Stimulated activated CD4-positive, alpha-beta T cell treated with anti-CD3 and anti-CD28 coated beads, Interleukin-1b, Interleukin-23, amount 100 ng/mL, for 1 hour (primary cell): ENCODE measurements at places on chromosomes 2 and 18.

DNA sequence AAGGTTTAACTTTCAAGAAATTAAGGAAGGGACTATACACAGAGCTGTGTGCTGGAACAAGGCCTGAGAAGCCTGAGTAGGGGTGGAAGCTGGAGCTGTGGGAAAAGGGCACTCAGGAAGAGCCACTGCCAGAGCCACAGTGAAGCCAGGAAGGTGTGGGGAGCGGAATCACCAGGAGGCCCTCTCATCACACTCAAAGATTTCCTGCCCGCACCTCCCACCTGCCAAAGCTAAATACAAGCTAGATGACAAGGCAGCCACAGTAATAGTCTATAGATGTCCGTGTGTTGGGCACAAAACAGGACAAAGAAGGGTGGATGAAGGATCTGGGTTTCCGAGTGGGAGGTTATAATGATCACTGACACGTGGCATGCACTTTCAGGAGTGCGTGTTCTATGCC lies 126.0 kb downstream of the ZNF532 start:
- no peak for DNase-seq

DNA sequence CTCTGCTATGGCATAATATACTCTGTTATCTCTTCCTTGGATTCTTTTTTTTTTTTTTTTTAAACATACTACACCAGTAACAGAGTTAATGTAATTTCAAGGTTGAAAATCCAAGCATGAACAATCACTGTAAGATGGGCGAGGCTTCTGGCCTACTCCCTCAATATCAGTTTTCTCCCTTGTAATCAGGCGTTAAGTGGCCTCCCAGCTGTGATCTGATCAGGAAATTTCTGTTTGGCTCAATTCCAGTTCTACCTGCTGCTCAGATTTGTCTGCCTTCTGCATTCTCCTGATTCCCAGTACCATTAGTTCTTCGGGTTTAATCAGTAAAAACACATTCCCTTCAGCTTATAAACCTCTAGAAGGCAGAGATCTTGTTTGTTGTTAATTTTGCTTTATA lies 18.6 kb downstream of the PRKD3 start:
- no peak for DNase-seq

DNA sequence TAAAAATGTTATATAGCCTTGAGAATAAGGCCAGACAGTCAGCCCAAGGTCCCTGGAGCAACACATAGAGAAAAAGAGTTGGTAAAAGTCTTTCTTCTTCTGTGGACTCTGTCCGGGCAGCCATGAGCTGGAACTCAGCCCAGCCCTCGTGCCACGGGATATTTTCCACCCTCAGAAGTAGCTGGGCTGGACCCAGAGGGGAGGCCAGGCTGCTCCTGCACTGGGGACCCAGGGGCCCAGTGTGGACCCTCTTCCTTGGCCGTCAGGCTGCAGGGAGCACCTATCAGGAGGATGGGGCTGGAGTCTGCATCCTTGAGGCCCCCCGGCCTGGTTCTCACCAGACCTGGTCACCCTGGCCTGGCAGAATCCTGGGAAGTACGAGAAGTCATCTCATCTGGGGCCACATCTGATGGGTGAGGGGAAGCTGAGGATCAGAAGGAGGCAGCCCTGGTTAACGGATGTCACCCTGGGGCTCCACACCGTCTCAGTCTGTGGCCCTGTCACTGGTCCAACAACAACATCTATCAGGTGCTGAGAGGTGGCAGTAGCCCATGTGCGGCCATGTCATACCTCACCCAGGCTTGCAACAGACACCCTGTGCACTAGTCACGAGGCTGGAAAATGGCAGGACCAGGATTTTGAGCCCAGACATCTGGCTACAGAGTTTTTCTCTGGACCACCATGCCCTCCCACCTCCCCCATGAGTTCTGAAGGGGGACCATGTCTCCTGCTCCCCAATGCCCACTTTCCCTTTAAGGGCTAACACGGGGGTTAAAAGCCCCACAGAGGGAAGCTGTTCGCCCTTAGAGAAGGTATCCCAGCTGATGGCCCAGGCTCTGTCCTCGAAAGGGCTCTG lies 33.0 kb downstream of the SDC1 start:
- DNase-seq, result no peak

DNA sequence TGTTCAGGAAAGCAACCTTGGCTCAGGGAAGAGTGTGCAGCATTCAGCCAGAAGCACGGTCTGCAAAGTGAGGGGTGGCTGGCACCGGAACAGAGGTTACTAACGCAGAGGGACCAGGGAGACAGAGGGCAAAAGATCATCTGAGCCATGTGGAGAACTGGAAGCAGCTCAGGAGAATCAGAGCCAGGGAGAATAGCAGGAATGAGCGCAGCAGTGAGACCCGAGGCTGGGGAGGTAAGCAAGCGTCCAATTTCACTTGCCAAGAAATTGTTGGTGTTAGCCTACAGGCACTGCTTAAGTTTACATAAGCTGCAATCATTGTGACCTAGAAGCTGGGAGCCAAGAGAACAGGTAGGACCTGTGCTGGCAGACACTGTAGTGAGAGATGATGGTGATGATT lies 372.6 kb upstream of the POU3F3 start:
- DNase-seq, result no peak

GRCh38 chr2:227310756-227311110 lies 14.3 kb upstream of the MFF start:
- no peak for DNase-seq

- no peak for DNase-seq
Measured at GRCh38 chr18:10291568-10291981, 162.9 kb upstream of the APCDD1 start.

DNA sequence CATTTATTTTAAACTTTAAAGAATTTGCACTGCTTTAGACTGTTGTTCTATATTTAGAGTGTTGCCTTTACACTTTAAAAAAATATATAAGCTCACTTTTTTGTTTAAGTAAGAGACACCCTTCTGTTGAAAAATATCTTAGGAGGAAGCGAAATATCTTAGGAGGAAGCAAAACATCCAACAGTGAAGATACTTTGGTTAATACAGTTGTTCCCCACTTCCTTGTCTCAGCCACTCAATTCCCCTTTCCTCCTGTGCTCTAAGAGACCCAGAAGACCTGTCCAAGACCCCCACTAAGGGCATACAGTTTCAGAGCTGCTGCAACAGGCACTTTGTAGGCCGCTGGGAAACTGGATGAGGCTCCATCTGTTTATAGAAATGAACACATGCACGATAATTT lies 5.7 kb downstream of the SERPINB8 start:
- no peak for DNase-seq

GRCh38 chr2:54456612-54457322 lies 640 bp downstream of the SPTBN1 start:
- no peak for DNase-seq

DNA sequence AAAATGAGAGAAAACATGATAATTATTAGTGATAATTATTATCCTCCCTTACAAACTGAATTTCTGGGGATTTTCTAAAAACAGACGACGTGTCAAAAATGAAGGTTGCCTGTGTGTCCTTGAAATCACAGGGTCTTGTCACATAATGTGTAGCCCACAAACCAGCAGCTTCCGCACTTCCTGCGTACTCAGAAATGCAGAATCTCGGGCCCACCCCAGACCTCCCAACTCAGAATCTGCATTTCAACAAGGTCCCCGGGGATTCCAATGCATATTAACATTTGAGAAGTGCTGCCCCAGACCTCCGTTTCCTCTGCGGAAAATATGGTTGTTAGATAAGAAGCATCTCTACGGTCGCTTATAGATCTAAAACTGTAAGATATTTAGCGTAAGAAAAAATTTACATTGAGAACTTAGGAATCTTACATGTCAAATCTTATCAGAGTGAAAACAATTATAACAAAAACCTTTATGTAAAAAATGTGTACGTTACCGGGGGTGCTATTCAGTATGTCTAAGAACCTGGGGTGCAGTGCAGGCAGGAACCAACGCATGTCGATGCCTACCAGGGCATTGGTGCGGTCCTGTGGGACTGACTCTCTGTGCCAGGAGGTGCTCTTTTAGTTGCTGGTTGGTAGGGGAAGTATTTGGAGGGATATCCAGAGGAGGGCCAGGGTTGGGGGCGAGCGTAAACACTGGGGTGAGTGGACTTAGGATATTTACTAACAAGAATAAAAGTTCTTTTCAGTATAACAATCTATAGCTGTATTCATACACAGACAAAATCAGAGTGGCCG lies 15.2 kb downstream of the CDKL4 start:
- DNase-seq, result no peak

- DNase-seq, result no peak
Measured at GRCh38 chr2:69625078-69625795, 18.3 kb downstream of the AAK1 start.

- no peak for DNase-seq
Measured at GRCh38 chr18:905948-906415, 1.3 kb downstream of the ADCYAP1 start.

DNA sequence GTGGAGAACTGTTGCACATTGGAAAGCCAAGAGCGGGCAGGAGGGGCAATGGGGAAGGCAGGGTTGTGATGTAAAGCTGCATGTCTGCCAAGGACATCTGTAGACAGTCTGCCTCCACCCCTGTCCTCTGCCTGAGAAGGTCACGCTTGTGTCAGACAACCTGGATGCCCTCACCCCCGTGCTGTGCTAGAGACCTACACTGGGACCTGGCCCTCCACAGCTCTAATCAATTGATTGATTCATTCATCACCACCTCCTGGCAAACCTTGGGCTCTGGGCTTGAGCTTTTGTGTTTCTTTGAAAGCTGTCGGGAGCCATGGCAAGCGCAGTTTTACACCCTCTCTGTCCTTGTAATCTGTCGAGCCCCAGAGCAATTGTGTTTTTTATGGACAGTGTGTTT lies 41.1 kb downstream of the MARCO start:
- no peak for DNase-seq

- DNase-seq, result no peak
Measured at GRCh38 chr2:111927723-111928122, 29.3 kb downstream of the MERTK start.

GRCh38 chr18:3616744-3617143 lies 166.8 kb downstream of the TGIF1 start:
- DNase-seq, result no peak
